ENCODE measurements at places on chromosomes 4 and X.

GRCh38 chrX:78119521-78120227 lies 15.6 kb downstream of the PGK1 start:
- DNase-seq: no peak

DNA sequence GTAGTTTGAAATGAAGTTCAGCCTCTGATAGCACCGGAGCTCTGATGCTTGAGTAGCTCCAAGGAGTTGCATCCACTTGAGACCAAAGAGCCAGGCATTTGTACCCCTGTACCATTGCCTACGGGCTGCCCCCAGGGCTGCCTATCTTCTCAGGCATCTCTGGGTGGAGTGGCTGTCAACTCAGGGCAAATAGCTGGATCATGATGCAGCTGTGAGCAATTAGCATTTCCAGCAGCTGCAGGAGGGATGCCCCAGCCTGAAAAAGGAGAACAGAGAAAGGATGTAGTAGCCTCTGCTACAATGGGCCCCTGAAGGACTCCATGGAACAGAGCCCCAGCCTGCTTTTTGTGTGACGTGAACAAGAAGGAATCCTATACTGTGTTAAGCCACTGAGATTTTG lies 492.6 kb downstream of the BCOR start:
- DNase-seq: no peak

- DNase-seq: peak; percentile 17
These were observed 89.2 kb upstream of the EFHC2 start for GRCh38 chrX:44432641-44433040.

- DNase-seq: no peak
These were observed 1364.4 kb downstream of the STIM2 start for GRCh38 chr4:28225050-28225449.

Measured in HS-27A (cell line).